ENCODE measurements at places on chromosomes 3 and 15.

DNA sequence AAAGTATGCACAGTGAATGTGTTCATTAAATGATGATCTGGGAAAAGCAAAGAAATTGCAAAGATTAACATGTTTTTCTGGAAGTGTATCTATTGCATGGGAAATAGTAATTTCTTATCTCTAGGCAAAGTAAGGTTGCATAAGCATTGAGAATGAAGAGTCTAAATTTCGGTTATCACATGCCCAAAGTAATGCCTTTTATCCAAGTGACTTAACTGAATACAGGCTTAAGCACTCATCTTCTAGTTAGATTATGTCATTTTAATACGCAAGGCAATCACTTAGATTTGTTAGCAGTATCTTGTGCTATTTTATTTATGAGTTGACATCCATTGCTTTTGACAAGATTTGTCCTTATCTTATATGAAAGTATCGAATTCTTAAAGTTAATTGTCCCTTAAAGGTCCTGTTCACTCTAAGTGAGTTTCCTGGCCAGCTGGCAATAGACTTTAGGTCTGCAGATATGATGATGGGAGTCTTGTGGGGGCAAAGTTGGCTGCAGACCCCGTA is 100.5 kb downstream of the NAALADL2 start:
- DNase-seq: no peak

- no peak for DNase-seq
These were observed 154.5 kb downstream of the THRB start for GRCh38 chr3:24340161-24340560.

GRCh38 chr3:45100981-45101407 is 45.2 kb downstream of the CDCP1 start:
- no peak for DNase-seq

DNA sequence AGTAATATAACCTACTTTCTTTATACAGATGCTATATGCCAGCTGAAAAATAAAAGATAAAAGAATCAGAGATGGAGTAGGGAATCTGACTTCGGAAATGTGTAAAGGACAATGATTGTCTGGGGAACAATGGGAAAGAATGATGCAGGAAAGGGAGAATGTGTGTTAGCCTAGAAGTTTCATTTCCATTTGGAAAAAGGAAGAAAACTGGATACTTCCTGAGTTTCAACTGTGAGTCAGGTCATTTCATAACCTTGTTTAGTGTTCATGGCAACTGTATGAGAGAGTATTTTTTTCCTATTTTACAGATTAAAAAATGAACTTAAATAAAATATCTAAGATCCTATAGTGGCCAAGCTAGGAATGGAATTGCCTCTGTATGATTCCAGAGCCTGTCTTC is 261.3 kb upstream of the NECTIN3 start:
- no peak for DNase-seq

GRCh38 chr3:134392336-134392983 is 18.2 kb upstream of the AMOTL2 start:
- no peak for DNase-seq

- DNase-seq: no peak
These were observed 399 bp upstream of the SUCLG2 start for GRCh38 chr3:67654844-67655177.

- no peak for DNase-seq
These were observed 67.3 kb downstream of the FILIP1L start for GRCh38 chr3:100046986-100047385.

DNA sequence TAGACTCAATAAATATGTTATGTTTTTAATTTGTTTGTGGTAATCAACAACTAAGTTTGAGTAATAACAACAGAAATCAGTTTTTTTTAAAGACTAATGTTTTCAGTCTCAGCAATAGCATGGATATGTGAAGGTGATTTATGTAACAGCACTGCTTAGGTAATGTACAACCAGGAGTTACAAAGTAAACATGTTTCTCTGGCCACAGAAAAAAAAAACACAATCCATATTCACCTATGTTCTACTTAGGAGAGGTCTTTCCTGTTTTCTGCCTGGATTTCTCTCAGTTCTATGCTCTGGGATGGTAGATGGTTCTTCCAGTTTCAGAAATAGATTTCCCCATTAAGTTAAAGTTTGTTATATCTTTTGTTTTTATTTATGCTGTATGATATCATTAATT is 579.4 kb downstream of the SI start:
- DNase-seq: no peak

DNA sequence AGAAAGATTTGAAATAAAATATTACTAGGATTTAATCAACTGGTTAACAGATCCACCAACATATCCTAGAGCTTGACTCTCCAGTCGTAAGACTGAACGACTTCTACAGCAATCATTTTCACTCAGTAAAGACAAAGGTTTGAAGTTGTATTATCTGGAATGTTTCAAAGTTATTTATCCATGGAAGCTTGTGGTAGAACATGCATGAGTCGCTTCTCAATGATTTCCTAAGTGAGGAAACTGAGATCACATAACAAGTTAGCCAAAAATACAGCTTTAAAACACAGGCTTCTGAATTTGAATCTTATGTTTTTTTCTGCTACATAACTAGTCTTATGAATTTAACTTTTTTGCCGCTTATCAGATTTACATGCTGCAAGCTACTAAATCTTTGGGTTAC is 241.8 kb downstream of the FOXP1 start:
- DNase-seq: no peak

GRCh38 chr3:168260859-168261258 is 165.1 kb upstream of the GOLIM4 start:
- no peak for DNase-seq

Measured in activated gamma-delta T cell treated with anti-CD3 and anti-CD28 coated beads, Interleukin-2, amount 50 U/mL, for 16 hours (primary cell).